ENCODE measurements at places on chromosomes 5 and 9.

DNA sequence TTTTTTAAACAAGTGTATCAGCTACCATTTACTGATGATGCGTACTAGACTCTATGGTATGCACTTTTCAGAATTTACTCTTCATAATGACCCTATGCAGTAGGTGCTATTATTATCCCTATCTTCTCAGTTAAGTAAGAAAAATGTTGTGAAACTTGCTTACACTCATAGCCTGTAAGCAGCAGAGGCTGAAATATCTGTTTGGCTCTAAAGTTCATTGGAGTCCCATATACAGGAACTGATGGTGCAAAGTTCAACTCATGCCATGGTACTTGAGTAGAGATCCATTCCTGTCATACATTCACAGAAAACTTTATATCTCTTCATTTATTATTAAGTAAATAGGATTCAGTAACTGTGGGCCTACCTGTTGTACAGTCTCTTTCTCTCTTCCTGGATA is 41.4 kb upstream of the CCDC112 start:
- DNase-seq, result no peak

- DNase-seq, result no peak
Measured at GRCh38 chr5:33696411-33696810, 195.4 kb downstream of the ADAMTS12 start.

- DNase-seq, result no peak
Measured at GRCh38 chr5:124231230-124231629, 515.2 kb downstream of the ZNF608 start.

- no peak for DNase-seq
Measured at GRCh38 chr9:127931092-127931881, 710 bp upstream of the PIP5KL1 start.

- no peak for DNase-seq
Measured at GRCh38 chr9:119095072-119095471, 274.2 kb downstream of the BRINP1 start.

DNA sequence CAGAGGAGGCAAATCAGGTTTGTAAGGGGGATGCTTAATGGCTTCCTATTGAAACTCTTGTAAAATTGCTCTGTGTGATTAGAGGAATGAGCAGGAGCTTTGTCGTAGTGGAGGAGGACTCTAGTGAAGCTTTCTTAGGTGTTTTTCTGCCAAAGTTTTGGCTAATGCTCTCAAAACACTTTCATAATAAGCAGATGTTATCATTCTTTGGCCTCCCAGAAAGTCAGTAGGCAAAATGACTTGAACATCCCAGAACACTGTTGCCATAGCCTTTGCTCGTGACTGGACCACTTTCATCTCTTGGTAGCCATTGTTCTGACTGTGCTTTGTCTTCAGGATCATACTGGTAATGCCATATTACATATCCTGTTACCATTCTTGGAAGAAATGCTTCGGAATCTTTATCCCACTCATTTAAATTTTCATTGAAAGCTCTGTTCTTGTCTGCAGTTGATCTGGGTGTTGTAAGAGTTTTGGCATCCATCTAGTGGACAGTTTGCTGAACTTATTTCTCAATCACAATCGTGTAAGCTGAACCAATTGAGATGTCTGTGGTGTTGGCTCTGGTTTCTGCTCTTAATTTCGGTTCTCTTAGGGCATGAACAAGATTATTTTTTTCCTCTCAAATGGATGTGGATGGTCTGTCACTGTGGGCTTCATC is 187.6 kb downstream of the COMMD10 start:
- no peak for DNase-seq

DNA sequence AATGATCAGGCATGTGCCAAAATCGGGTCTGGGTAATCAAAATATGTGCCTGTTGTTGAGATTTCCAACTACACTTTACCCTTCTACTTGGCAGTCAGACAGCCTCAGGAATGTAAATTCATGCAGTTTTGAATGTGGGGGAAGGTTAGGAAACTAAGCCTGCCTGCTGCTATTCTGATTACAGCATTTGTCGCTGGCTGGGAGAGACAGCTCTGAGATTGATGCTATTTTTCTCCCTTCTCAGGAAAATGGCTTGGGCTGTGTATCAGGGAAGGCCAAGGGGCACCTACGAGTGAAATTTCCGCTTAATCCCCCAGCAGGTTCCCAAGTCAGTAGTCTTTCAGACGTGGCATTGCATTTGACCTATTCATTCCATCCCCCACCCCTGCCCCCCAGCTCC is 3.6 kb upstream of the RGS7BP start:
- DNase-seq, result no peak

DNA sequence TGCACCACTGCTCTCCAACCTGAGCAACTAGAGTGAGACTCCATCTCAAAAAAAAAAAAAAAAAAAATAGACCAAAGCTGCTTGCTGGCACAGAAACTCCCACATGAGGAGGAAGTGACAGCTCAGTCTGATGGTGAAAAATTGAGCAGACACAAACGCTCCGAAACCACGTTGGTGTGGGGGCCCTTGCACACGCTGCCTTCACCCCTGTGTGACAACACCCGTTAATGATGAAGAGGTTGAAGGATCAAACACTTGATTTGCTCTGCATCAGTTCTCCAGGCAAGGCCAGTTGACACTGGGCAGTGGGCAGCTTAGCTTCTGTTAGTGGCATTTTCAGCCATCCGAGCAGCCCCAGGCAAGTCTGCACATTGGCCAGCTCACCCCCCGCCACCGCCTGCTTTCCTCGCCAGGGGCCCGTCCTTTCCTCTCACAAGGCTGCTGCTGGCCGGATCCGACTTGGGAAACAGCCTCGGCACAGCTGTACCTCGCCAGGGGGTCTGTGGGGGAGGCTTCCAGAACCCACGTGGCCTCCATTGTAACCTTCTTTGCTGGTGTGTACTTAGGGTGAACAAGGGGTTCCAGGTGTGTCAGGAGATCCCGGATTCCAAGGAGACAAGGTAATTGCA is 79.8 kb downstream of the COL27A1 start:
- no peak for DNase-seq

DNA sequence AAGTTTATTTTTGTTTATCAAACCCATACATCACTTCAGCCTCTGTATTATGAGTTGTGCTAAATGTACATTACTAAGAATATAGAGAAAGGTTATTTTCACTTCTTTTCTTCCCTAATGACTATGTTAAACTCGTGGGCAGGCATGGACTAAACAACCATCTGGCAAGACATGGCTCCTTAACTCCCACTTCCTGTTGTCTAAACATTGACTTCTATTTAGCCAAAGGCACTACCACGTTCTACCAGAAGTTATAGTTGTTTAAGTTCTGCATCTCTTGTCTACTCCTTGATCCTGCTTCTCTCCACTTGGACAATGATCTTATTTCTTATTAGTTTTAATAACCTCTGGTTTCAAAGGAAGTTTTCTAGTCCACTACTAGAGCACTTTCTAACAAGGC is 136.1 kb downstream of the MACIR start:
- no peak for DNase-seq

DNA sequence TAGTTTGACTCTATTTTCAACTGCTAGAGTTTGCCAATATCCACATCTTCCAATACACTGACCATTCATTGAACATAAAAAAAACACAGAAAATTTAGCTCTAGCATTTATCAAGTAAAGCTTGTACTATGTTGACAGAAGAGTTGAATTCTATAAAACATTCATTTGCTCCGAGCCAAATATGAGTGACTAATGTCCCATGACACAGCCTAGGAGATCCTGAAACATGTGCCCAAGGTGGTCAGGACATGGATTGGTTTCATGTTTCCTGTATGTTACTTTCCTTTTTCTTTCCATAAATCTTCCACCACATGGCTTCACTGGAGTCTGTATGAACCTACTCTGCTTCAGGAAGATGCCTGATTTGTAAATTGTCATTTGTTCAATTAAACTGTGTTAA is 122.4 kb upstream of the PRDM9 start:
- DNase-seq, result no peak

- no peak for DNase-seq
Measured at GRCh38 chr9:7242126-7242525, 484.4 kb downstream of the KDM4C start.

- no peak for DNase-seq
Measured at GRCh38 chr9:80871596-80871995, 817.8 kb downstream of the TLE1 start.

GRCh38 chr5:129379406-129379805 is 80.7 kb upstream of the ADAMTS19 start:
- no peak for DNase-seq

GRCh38 chr5:146986469-146986868 is 107.9 kb upstream of the PPP2R2B start:
- no peak for DNase-seq

DNA sequence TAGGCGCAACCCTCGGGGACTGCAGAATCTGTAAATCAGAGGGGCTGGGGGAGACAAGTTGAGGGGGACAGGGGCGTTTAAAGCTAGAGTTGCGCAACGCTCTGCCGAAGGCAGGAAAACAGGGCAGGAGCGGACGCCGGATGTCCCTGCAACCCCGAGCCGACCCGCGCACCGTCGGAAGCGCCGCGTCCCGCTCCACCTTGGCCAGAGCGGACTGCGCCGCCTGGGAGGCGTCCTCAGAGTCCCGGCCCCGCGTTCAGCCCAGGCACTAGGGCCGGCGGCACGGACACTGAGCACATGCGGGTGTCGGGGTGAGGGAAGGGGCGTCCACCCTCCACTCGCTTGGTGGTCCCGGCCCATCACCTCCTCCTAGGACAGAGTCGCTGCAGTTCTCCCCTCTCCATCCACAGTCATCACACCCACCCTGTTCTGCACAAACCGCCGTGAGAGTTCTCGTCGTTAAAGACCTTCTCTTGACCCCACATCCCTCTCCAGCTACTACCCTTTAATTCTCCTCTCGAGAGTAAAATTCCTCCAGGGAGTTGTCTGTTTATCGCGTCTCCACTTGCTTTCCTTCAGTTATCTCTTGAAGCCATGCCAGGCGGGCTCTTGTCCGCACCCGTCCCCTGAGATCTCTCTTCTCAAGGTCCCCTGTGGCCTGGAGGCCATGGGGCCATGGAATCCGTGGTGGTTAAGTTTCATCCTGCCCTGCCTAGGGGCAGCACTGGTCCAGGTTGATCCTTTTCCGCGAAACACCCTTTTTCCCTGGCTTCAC is 796 bp upstream of the PDLIM7 start:
- no peak for DNase-seq

- DNase-seq, result no peak
Measured at GRCh38 chr5:16806711-16807546, 129.2 kb downstream of the MYO10 start.

DNA sequence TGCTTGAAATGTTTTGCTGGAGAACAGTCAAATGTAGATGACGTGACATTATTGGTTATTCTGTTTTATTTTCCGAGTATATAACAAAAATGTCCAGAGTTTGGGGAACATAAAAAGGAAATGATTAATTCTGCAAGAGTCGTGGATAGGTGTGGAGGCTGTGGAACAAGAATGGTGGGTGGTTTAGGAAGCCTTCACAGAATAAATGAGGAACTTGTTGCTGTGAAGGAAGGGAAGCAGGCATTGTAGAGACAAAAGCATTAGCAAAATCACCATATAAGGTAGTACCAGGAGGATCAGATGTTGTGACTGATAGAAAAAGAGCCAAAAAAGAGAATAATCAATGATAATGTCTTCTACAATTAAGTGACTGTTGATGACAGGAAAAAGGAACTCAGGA is 66.2 kb upstream of the CNTLN start:
- no peak for DNase-seq

DNA sequence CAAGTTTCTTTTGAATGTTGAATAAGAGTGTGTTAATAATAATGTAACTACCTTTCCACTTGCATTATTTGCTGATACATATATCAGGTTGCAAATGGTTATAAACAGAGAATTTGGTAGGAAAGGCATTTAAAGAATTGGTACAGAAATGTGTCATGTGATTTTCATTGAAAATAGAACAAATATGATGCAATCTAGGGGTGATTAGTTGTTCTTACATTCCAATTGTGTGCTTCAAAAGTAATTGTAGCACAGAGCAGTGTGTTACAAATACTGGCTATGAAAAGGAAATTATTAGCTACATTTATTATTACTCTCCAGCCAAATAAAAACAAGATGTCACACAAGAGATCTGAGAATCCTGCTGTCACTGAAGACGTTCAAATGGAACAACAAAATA is 61.8 kb upstream of the PRDM9 start:
- DNase-seq, result no peak

GRCh38 chr9:89795538-89796195 is 190.9 kb downstream of the GADD45G start:
- no peak for DNase-seq
